Uterine smooth muscle cell (primary cell): ENCODE measurements at places on chromosomes 5 and 9. TPM values are rescaled to one million over a fixed set of nuclear protein-coding genes. Genes with fewer than 3 reads are reported as not detected.

The CAPSL gene
- total RNA-seq, result not detected in 2 replicates

The PCDHA1 gene
- under 0.01 TPM in 2 replicates for total RNA-seq

The PCDHGC3 gene
- total RNA-seq, result 39.6 and 44.7 TPM in 2 replicates

The OR13F1 gene
- not detected in 2 replicates for total RNA-seq

The GPR21 gene
- total RNA-seq, result 1.4 and 1.5 TPM in 2 replicates

The GLRX gene
- 47.9 and 49.9 TPM in 2 replicates for total RNA-seq

The TPPP gene
- 0.22 and 0.25 TPM in 2 replicates for total RNA-seq

The ALDOB gene
- total RNA-seq, result 0.12 TPM in 1 of 2 replicates, not detected in the other

The MARCOL gene
- total RNA-seq, result not detected in 2 replicates

The TEX48 gene
- total RNA-seq, result not detected in 2 replicates

The UHRF2 gene
- total RNA-seq, result 102 and 103 TPM in 2 replicates

The ADRA1B gene
- under 0.01 TPM in 1 of 2 replicates, not detected in the other for total RNA-seq

The NIPAL4 gene
- total RNA-seq, result 0.33 and 0.87 TPM in 2 replicates

The PALM2AKAP2 gene
- 7.7 and 20.4 TPM in 2 replicates for total RNA-seq

The S1PR3 gene
- total RNA-seq, result 11.7 and 14.5 TPM in 2 replicates

The ANKS6 gene
- total RNA-seq, result 24.1 and 25.6 TPM in 2 replicates

The PHAX gene
- total RNA-seq, result 71.1 and 103 TPM in 2 replicates

The IL17B gene
- total RNA-seq, result 0.22 TPM in 1 of 2 replicates, not detected in the other

The OR1L4 gene
- not detected in 2 replicates for total RNA-seq

The NPR3 gene
- total RNA-seq, result 3.9 and 17.8 TPM in 2 replicates

The FBP2 gene
- not detected in 2 replicates for total RNA-seq

The CBY3 gene
- 0.50 TPM in 1 of 2 replicates, not detected in the other for total RNA-seq

The PCDHB12 gene
- under 0.01 and 0.12 TPM in 2 replicates for total RNA-seq

The SPINK6 gene
- total RNA-seq, result not detected in 2 replicates

The PCA3 gene
- total RNA-seq, result under 0.01 TPM in 2 replicates

The ANKRD34B gene
- not detected in 2 replicates for total RNA-seq

The SHISAL2B gene
- total RNA-seq, result 0.25 TPM in 1 of 2 replicates, not detected in the other

The FBLL1 gene
- 0.33 and 0.75 TPM in 2 replicates for total RNA-seq

The CNTFR gene
- not detected in 2 replicates for total RNA-seq

The PIP5K1B gene
- under 0.01 TPM in 1 of 2 replicates, not detected in the other for total RNA-seq
